BJ (cell line): ENCODE measurements at places on chromosomes 6 and 20.

- DNase-seq: no peak
Measured at GRCh38 chr6:6597682-6598081, 9.2 kb downstream of the LY86 start.

GRCh38 chr6:107653183-107653580 is 163.3 kb downstream of the SOBP start:
- no peak for DNase-seq

- DNase-seq: no peak
Measured at GRCh38 chr6:35582315-35582714, 69.6 kb upstream of the TULP1 start.

- DNase-seq: no peak
Measured at GRCh38 chr6:91476000-91476399, 889.1 kb upstream of the MAP3K7 start.

DNA sequence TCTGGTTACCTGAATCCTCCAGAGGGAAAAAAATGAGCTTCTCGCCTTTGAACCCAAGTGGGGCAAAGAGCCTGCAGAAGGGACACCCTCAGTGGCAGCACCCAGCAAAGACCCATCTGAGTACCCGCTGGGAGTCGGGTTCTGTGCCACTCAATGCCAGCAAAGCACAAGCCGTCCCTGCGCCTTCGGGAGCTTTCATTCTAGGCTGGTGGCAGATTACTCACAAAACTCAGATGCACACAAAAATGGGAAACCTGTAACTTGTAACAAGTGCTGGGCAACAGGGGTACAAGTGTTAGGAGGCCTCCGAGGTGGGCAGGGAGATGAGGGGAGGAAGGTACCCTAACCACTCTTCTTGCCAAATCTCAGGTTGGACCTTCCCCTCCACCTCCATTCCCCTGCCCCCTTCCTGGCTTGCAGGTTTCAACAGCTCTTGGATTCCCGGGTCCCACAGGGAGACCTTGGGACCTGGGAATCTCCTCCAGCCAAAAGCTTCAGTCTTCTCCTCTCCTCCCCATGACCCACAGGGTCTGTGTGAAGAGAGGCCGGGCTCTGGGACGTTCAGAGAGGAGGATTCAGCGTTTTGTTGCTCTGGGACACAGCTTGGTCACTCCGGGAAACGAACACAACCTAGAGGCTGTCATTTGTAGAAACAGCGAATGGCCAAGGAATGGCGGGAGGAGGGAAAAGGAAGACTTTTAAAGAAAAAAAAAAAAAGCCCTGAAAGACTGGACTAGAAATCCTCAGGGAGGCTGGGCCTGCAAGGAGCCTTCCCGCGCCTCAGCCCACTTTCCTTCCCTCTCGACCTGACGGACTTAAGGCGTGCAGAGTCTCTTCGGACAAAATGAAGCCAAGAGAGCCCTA is 1.2 kb upstream of the PARD6B start:
- DNase-seq: no peak

- DNase-seq: no peak
Measured at GRCh38 chr6:75203721-75204120, 2.1 kb downstream of the COL12A1 start.

GRCh38 chr20:63129376-63129965 is 86.5 kb downstream of the YTHDF1 start:
- DNase-seq: no peak

- no peak for DNase-seq
Measured at GRCh38 chr6:35602133-35602946, 86.4 kb downstream of the FKBP5 start.
